ENCODE measurements at places on chromosomes 7 and 10.

DNA sequence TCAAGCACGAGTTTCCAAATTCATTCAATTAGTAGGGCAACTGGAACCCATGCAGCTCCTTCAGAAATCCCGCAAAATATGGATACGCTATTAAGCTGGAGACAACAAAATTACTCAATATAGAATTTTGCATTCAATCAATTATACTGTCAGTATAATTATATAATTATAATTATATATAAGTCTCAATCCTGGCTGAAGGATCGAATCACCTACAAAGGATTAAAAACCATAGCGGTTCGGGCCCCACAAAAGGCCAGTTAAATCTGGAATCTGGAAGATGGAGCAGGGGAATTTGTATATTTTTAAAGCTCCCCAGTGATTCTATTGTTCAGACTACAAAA, 55.7 kb downstream of the FHIP2A start:
- no peak for DNase-seq

GRCh38 chr7:155792315-155792960, 19.8 kb downstream of the SHH start:
- no peak for DNase-seq

GRCh38 chr10:80324891-80325364, 31.6 kb downstream of the DYDC1 start:
- no peak for DNase-seq

DNA sequence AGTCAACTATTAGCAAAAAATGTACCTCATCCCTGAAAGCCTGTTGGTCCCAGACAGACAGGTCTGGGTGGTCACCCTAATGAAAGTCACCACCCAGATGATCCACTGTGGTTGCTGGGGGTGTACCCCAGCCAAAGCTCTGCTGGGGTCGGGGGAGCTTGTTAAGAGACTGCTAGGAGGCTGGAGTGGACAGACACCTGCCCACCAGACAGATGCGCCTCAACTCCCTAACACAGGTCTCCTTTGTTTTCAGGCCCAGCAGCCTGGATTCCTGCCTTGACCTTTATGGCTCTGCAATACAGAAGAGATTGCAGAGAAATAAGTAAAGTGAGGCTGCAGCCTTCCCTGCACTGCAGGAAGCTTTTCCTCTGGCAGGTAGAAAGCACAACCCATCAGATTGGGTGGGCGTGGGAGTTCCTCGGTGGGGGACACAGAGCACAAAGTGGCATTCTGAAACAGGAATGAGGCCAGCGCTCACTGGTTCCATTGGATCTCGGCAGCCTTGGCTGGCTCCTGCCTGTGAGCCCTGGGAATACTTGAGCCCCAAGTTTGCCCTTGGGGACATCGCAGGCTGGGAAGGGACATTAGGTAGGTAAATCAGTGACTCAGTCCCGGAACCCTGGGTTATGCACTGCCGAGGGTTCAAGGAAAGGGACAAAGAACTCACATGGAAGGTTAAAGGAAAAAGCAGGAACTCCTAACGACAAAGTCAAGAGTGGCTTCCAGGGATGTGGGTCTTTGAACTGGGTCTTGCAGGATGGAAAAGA, 18.0 kb upstream of the ZNF488 start:
- no peak for DNase-seq
